NCI-H510A (cell line): ENCODE measurements at places on chromosomes 4 and X.
A peak's percentile ranks its signal among the peaks of the same experiment; 100 is the strongest.

DNA sequence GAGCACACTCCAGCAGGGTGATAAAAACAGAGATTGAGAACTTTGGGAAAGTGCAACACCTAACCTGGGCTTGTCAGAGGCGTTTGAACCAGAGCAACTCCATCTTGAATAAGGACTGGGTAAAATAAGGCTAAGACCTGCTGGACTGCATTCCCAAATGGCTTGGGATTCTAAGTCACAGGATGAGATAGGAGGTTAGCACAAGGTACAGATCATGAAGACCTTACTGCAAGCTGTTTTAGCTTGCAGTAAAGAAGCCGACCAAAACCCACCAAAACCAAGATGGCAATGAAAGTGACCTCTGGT lies 43.9 kb downstream of the SCFD2 start:
- DNase-seq = no peak

GRCh38 chr4:54662901-54663585 lies 5.3 kb downstream of the KIT start:
- no peak for DNase-seq

DNA sequence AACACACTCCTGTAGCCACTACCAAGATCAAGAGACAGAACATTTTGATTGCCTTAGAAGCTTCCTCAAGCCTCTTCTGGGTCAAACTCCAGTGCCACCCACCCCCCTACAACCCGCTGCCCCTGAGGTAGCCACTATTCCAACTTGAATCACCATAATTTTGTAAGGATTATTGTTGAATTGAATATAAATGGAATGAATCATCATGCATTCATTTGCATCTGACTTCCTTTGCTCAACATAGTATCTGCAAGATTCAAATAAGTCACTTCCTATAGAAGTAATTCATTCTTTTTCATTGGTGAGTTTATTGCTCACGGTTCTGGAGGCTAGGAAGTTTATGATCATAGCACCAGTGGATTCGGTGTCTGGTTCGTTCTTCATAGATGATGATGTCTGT lies 364.2 kb downstream of the SLITRK2 start:
- DNase-seq = no peak

- no peak for DNase-seq
Measured at GRCh38 chr4:120554086-120554485, 368.4 kb downstream of the PRDM5 start.

- DNase-seq = peak; percentile 74
Measured at GRCh38 chr4:73653695-73654106, 33.5 kb upstream of the RASSF6 start.
